Fibroblast of skin of left biceps (primary cell): ENCODE measurements at places on chromosomes 2 and 18.

DNA sequence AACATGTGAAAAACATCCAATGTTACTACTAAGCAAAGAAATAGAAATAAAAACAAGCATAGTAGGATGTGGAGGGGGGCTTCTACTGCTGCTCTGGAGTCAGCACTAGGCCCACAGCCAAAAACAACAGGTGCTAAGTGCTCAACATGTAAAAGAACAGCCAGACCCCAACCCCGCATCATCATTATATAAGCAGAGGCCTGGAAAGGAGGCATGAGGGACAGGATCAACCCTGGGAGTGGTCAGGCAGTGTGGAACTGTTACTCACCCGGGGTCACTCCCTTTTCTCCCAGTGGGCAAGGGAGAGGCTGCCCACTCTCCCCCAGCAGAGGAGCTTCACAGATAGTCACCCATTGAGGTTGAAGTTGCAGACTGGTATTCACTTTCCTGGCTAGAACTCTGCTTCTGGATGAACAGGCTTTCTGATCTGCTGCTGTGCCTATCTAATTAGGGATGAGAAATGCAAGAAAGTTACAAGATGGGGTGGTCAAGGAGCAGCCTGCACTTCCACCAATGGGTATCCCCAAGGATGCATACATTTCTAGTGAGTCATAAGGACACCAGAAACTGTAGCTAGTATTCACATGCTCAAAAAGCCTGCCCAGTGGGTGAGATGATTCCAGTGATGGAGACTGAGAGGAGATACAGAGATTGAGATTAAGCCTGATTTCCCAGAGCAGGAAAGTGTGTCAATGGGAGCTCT is 480.1 kb upstream of the TCF4 start:
- peak; percentile 54 for DNase-seq

- no peak for DNase-seq
These were observed 12.8 kb downstream of the IL1R2 start for GRCh38 chr2:102004581-102004980.

- DNase-seq, result no peak
These were observed 95.3 kb downstream of the TMEM247 start for GRCh38 chr2:46574457-46575355.

DNA sequence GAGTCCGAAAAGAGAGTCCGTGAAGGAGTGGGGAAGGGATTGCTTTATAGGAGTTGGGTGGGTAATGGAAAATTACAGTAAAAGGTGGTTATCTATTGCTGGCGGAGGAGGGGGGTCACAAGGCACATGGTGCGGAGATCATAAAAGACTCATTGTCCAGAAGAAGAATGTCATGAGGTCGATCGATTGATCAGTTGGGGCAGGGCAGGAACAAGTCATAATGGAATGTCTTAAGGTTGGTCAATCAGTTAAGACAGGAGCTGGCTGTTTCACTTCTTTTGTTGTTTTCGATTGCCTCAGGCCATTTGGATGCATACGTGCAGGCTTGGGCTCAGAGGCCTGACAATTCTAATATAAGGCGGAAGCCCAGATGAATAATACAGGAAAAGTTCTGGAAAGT is 473.0 kb upstream of the TNP1 start:
- no peak for DNase-seq
